ENCODE measurements at places on chromosomes 16 and 17. TPM values are rescaled to one million over a fixed set of nuclear protein-coding genes. Genes with fewer than 3 reads are reported as not detected.

The TPSD1 gene
- polyA plus RNA-seq = not detected

The HES7 gene
- polyA plus RNA-seq = not detected

The IGFALS gene
- polyA plus RNA-seq = not detected

The GPR142 gene
- polyA plus RNA-seq = not detected

The RNF222 gene
- not detected for polyA plus RNA-seq

The HOXB1 gene
- polyA plus RNA-seq = not detected

The CORO1A gene
- 2.8 TPM for polyA plus RNA-seq

The RPGRIP1L gene
- 33.3 TPM for polyA plus RNA-seq

Measured in Purkinje cell (primary cell).